ENCODE measurements at places on chromosomes 11 and 22. TPM values are rescaled to one million over a fixed set of nuclear protein-coding genes. Genes with fewer than 3 reads are reported as not detected.

DNA sequence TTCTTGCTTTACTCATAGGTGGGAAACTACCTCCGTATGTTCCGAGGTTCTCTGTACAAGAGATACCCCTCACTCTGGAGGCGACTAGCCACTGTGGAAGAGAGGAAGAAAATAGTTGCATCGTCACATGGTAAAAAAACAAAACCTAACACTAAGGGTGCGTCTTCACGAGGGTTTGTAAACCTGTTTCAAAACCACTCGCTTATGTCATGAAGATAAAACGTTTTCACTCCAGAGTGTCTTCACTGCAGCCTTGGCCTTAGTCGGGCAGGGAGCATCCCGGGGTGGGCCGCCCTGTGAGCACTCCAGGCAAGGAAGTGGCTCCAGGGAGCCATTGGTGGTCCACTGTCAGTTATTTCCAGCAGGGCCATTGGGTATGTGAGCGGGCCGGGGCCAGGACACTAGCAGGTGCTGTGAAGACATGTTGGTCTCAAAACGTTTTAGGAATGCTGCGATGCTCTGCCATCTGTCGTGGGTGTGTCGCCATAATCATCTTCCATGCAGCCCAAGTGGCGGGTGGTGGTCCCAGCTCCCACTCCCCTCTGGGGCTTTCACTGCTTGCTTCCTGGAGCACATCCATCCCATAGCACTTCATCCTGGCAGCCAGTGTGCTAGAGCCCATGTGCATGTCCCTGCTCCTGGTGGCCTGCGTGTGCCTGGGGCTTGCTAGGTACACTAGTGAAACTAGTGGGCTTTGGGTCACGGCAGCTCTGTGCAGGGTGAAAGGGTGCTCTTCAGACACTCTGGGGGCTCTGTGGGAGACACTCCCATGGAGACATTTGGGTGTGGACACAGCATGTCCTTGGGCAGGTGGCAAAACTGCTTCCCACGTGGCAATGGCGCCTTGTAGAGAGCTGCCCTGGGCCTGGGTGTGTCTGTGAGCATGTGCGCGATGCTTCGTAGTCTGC lies 5.2 kb downstream of the SMARCB1 start:
- H3K27me3 ChIP-seq = no peaks in the 10 kb centered on the region
- peak overlapping the region; percentile 31 for H3K27ac ChIP-seq

KCNQ1OT1 gene
- total RNA-seq = 7.0 TPM

NECTIN1 gene
- total RNA-seq = 128 TPM

PNPLA3 gene
- total RNA-seq = 5.9 TPM

GRCh38 chr22:47065756-47066615 lies 303.5 kb downstream of the TBC1D22A start:
- no peak overlapping the region for H3K27ac ChIP-seq
- peaks cover 3% of the 10 kb centered on the region for H3K4me1 ChIP-seq
- H3K4me3 ChIP-seq = no peak overlapping the region
- no peak for DNase-seq
- H3K36me3 ChIP-seq = peaks cover 4% of the 10 kb centered on the region

- H3K27me3 ChIP-seq = no peaks in the 10 kb centered on the region
- H3K36me3 ChIP-seq = peaks cover 8% of the 10 kb centered on the region
- H3K27ac ChIP-seq = no peak overlapping the region
- no peak for DNase-seq
These were observed 2.4 kb downstream of the FADS2 start for GRCh38 chr11:61830237-61831105.

DNA sequence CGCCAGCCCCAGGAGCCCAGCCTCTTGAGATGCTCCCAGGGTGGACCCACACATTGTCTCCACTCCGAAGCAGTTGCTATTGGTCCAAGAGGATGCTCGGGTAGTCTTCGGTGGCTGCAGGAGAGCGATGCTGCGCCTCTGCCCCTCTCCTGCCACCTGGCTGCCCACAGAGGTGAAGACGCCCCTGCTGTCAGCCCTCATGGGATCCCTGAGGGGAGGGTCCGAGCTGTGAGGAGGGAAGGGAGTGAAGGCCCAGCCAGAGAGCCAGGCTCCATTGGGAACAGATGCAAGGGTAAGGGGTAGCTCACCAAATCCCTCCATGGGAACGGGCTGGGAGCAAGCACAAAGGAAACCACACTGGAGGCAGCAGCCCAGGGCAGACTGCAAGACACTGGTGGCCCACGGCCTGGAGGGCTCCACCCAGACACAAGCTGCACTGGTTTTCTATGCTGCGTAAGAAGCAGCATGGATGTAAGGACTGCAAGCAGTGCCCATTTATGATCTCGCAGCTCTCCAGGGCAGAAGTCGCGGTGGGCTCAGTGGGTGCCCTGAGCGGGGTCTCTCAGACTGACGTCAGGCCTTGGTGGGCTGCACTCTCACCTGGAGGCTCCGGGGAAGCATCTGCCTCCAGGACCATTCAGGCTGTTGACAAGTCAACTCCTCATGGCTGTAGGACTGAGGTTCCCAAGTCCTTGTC lies 15.7 kb downstream of the TSPAN32 start:
- H3K4me3 ChIP-seq = no peak overlapping the region
- H3K27ac ChIP-seq = no peak overlapping the region
- H3K4me1 ChIP-seq = no peaks in the 10 kb centered on the region

GRCh38 chr11:124109377-124109776 lies 5.9 kb upstream of the VWA5A start:
- no peak overlapping the region for H3K27ac ChIP-seq
- H3K4me3 ChIP-seq = no peak overlapping the region
- DNase-seq = no peak

- H3K4me1 ChIP-seq = no peaks in the 10 kb centered on the region
- no peak overlapping the region for H3K4me3 ChIP-seq
- no peaks in the 10 kb centered on the region for H3K27me3 ChIP-seq
- H3K27ac ChIP-seq = no peak overlapping the region
- no peak for DNase-seq
These were observed 28.5 kb upstream of the ALKBH3 start for GRCh38 chr11:43852057-43852636.

- no peak overlapping the region for H3K4me3 ChIP-seq
- no peaks in the 10 kb centered on the region for H3K4me1 ChIP-seq
- DNase-seq = no peak
- no peaks in the 10 kb centered on the region for H3K36me3 ChIP-seq
These were observed 28.7 kb upstream of the MMP20 start for GRCh38 chr11:102653744-102654291.

GRCh38 chr22:19066531-19067271 lies 55.5 kb downstream of the DGCR2 start:
- no peak overlapping the region for H3K4me3 ChIP-seq
- H3K27ac ChIP-seq = no peak overlapping the region
- no peaks in the 10 kb centered on the region for H3K27me3 ChIP-seq
- H3K4me1 ChIP-seq = no peaks in the 10 kb centered on the region

- no peak overlapping the region for H3K27ac ChIP-seq
- no peak overlapping the region for H3K4me3 ChIP-seq
- DNase-seq = no peak
- peaks cover 33% of the 10 kb centered on the region for H3K36me3 ChIP-seq
- peaks cover 31% of the 10 kb centered on the region for H3K4me1 ChIP-seq
- H3K27me3 ChIP-seq = no peaks in the 10 kb centered on the region
These were observed 283.0 kb upstream of the NARS2 start for GRCh38 chr11:78857688-78858087.

C11orf65 gene
- 0.70 TPM for total RNA-seq

- no peak overlapping the region for H3K4me3 ChIP-seq
- H3K36me3 ChIP-seq = no peaks in the 10 kb centered on the region
These were observed 9.1 kb upstream of the RAC2 start for GRCh38 chr22:37253126-37253660.

ACAT1 gene
- 52.6 TPM for total RNA-seq

DNA sequence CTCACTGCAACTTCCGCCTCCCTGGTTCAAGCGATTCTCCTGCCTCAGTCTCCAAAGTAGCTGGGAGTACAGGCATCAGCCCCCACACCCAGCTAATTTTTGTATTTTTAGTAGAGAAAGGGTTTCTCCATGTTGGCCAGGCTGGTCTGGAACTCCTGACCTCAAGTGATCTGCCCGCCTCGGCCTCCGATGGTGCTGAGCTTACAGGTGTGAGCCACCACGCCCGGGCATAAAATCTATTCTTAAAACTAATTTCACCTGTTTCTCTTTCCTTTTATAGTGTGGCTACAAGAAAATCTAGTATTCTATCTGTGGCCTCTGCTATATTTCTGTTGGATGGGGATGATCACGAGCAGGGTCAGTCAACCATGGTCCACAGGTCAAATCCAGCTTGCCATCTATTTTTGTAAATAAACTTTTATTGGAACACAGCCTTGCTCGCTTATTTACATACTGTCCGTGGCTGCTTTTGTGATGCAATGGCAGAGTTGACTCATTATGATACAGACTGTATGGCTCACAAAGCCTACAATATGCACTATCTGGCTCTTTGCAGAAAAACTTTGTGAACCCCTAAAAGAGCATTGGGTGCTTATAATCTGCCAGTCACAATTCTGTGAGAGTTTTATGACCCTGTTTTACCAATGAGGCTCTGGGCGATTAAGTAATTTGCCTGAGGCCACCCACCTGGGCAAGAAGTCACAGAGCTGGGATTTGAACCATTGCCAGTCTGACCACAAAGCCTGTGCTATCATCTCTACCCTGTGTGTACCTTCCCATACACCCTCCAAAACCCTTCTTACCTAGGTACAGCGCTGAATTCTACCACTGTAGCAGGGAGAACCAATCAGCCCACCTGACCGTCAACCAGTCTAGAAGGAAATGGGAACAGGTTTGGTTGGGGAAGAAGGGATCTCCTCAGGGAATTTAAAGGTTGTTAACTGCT lies 28.3 kb downstream of the SLC1A2 start:
- H3K36me3 ChIP-seq = no peaks in the 10 kb centered on the region
- peaks cover 22% of the 10 kb centered on the region for H3K4me1 ChIP-seq
- no peak for DNase-seq
- no peak overlapping the region for H3K4me3 ChIP-seq
- H3K27ac ChIP-seq = no peak overlapping the region
- H3K27me3 ChIP-seq = peaks cover 20% of the 10 kb centered on the region

ZFPL1 gene
- total RNA-seq = 35.9 TPM

DNA sequence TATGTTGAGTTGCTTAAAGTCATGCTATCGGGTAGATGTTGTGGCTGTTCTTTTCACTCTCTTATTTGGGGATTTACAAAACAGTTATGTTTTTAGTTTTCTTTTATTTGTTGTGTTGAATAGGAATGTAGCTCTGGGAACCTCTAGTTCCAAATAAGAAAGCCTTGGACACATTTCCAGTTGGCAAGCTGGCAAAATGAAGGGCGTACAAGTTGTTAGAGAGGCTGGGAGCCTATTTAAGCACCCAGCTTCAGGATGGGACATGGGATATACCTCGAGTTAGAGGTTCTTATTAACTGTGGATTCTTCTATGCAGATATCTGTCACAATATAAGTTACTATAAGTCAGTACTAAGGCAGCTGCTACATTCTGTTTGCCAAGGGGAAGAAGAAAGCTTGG lies 22.8 kb downstream of the PPARA start:
- H3K4me1 ChIP-seq = no peaks in the 10 kb centered on the region
- no peak overlapping the region for H3K4me3 ChIP-seq
- no peaks in the 10 kb centered on the region for H3K27me3 ChIP-seq
- peaks cover 11% of the 10 kb centered on the region for H3K36me3 ChIP-seq
- no peak overlapping the region for H3K27ac ChIP-seq
- no peak for DNase-seq

DNA sequence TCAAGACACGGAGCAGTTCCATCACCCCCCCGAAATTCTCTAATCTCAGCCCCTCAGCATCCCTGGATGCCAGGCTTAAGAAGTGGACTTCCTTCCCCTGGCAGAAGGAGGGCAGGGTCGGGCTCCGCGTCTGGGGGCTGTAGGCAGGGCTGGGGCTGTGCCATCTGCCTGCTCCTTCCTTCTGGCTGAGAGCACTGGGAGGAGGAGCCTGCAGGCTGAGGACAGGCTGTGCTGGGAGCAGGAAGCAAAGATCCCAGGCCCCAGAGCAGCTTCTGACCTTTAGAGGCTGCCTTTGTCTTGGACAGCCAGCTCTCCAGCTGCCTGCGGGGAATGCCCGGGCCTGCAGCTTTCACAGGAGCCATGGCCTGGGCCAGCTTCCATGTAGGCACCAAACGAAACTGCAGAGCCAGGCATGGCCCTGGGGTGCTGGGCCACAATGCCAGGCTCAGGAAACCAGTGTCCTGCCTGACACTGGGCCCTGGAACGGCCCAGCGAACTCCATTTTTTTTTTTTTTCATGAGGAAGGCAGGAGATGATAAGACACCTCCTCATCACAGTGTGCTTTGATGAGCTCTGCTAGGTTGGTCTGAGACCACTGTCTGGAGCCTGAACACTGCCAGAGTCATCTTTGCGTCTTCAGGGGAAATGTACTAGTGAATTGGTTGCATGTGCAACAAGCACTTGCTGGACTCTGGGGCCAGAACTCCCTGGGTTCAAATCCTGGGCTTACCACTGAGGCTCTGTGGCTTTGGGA lies 67.9 kb downstream of the MCM5 start:
- DNase-seq = no peak
- no peak overlapping the region for H3K4me3 ChIP-seq
- H3K36me3 ChIP-seq = peaks cover 8% of the 10 kb centered on the region
- H3K27ac ChIP-seq = no peak overlapping the region
- H3K27me3 ChIP-seq = peaks cover 4% of the 10 kb centered on the region
- peaks cover 12% of the 10 kb centered on the region for H3K4me1 ChIP-seq

CDC42BPG gene
- 20.1 TPM for total RNA-seq

GRCh38 chr11:1075341-1075911 lies 752 bp downstream of the MUC2 start:
- H3K27me3 ChIP-seq = no peaks in the 10 kb centered on the region
- H3K4me3 ChIP-seq = no peak overlapping the region
- H3K4me1 ChIP-seq = no peaks in the 10 kb centered on the region
- no peak for DNase-seq

NPTXR gene
- 6.9 TPM for total RNA-seq

GRCh38 chr11:115222863-115223530 lies 281.2 kb downstream of the CADM1 start:
- peaks cover 9% of the 10 kb centered on the region for H3K4me1 ChIP-seq
- no peaks in the 10 kb centered on the region for H3K27me3 ChIP-seq
- H3K27ac ChIP-seq = no peak overlapping the region
- H3K36me3 ChIP-seq = peaks cover 36% of the 10 kb centered on the region

BDNF gene
- total RNA-seq = 3.6 TPM

DNA sequence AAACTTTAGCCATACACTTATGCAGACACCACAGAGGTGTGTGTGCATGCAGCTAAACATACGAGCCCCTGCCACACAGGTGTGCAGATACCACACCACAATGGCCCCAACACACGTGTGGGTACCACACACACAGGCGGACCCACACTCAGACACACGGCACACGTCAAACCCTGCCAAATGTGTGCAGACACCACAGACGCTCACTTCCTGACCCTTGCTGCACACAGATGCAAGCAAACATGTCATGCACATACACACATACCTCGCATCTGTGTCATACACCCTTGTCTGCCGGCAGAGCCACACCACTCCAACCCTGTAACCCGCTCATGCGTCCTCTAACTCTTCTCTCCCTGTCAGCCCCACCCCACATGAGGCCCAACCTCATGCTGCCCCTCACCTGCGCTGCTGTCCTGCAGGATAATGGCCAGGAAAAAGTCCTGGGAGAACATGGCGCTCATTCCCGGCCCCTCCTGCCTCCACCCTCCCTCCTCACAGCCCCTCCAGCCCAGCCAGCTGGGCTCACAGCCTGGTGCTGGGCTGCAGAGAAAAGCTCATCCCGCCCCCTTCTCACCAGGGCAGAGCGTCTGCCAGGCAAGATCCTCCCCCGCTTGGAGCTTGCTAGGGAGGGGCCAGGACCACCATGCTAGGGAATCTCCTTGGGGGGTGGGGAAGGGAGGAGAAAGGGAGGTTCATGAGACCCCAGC lies 14.2 kb downstream of the SMPD1 start:
- DNase-seq = no peak
- no peak overlapping the region for H3K27ac ChIP-seq
- H3K4me1 ChIP-seq = no peaks in the 10 kb centered on the region
- H3K27me3 ChIP-seq = no peaks in the 10 kb centered on the region

Data from type B pancreatic cell (in vitro differentiated cells).